Neural crest cell (in vitro differentiated cells): ENCODE measurements at places on chromosomes 16 and 17. TPM values are rescaled to one million over a fixed set of nuclear protein-coding genes. Genes with fewer than 3 reads are reported as not detected.

DNA sequence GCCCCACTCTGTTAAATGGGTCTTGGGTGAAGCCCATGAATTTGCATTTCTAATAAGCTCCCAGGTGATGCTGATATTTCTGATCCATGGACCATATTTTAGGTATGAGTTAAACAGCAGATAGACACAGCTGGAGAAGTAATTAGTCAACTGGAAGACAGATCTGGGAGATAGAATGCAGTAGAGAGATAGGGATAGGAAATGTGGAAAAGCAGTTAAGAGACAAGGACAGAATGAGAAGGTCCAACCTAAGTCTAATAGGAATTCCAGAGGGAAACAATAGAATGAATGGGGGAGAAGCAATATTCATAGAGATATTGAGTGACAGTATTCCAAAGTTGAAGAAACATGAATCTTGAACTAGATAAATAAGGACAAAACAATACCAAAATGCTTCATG lies 71.7 kb downstream of the GPRC5B start:
- DNase-seq = no peak

DNA sequence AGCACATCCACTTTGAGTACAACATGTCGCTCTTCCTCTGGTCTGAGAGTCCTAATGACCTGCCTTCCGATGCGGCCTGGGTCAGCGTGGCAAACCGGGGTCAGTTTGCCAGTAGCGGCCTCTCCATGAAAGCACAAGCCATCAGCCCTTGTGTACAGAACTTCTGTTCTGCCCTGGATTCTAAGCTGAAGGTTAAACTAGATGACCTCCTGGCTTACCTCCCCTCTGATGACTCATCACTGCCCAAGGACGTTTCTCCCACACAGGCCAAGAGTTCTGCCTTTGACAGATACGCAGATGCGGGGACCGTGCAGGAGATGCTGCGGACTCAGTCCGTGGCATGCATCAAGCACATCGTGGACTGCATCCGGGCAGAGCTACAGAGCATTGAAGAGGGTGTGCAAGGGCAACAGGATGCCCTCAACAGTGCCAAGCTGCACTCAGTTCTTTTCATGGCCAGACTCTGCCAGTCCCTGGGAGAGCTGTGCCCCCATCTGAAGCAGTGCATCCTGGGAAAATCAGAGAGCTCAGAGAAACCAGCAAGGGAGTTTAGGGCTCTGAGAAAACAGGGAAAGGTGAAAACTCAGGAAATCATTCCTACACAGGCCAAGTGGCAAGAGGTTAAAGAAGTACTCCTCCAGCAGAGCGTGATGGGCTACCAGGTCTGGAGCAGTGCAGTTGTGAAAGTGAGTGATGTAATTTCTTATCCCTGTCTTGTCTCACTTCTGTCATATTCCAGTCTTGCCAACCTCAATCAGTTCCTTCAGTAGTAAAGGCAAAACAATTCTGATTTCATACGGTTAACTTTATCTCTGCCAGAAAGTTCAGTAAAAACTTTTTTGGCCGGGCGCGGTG lies 8.6 kb downstream of the COG1 start:
- no peak for DNase-seq

DNA sequence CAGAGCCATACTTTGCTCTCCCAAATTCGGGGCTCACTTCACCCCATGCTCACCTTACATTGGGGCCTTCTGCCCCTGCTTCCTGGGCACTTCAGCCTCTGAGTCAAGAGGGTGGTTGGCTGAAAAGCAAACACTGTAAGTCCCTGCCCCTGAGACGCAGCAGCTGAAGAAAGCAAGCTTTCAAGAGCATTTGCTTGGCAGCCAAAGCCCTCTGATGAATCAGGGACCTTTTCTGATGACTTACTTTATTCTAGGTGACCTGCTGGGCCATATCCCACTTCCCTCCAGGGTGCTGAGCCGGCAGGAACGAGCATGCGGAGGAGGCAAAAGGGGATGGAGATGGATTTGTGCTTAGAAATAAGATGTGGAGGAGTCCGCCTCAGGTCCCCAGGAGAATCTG lies 147.0 kb upstream of the TNRC6C start:
- no peak for DNase-seq

- DNase-seq = no peak
Measured at GRCh38 chr16:78866521-78866920, 734.0 kb downstream of the MAF start.

- no peak for DNase-seq
Measured at GRCh38 chr16:86931410-86931941, 353.1 kb downstream of the FOXL1 start.

- DNase-seq = no peak
Measured at GRCh38 chr17:40338941-40339649, 25.4 kb downstream of the GJD3 start.

GRCh38 chr16:52074133-52074532 lies 472.8 kb downstream of the TOX3 start:
- DNase-seq = no peak

GRCh38 chr17:71208111-71208704 lies 912.6 kb upstream of the SOX9 start:
- no peak for DNase-seq

GRCh38 chr16:6009151-6009550 lies 911.6 kb upstream of the EEF2KMT start:
- DNase-seq = no peak

DNA sequence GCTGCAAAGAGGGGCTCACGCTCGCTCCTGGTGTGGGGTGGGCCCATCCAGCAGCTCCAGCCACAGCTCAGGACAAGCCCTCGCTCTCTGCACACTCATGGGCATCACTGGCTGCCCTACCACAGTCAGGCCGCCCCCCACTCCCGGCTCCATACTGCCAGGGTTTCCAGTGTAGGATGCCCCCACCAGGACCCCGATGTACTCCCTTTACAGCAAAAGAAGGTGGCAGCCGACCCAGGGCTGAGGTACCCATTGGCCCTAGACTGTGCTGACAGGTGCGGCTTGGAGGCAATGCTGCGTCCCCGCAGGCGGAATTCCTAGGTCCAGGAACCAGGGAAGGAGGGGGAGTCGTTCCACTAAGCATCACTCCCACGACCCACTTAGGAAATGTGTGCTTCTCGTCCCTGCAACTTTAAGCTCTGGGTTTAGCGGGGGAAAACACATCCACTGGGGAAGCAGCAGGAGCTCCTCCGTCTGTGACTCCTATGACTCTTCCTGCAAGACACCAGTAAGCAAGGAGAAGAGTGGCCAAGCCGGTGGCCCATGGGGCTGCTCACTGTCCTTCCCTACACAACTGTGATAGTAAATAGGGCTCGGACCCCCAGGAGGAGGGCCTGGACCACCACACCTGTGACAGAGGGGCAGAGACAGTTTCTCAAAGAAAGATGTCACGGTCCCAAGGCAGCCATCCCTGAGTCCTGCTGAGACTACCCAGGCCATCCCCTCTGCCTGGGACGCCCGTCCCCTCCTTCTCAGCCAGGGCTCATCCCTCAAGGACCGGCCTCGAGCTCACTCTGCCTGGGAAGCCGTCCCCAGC lies 13.1 kb downstream of the CORO7 start:
- no peak for DNase-seq

DNA sequence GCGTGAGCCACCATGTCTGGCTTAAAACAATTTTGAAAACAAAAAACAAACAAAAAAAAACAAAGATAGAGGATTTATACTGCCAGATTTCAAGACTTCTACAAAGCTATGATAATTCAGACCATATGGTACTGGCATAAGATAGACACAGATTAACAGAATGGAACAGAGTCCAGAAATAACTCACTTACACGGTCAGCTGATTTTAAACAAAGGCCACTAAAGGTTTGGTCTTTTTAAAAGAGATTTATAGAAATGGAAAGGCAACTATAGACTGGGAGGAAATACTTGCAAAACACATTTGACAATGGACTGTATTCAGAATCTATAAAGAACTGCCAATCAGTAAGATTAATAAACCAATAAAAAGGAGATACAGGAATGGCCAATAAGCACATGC lies 48.6 kb upstream of the MNT start:
- DNase-seq = no peak

GRCh38 chr16:30567160-30567990 lies 4.1 kb downstream of the ZNF688 start:
- no peak for DNase-seq

GRCh38 chr17:50134206-50135110 lies 4.5 kb upstream of the SAMD14 start:
- no peak for DNase-seq

GRCh38 chr17:4340914-4341615 lies 25.4 kb downstream of the UBE2G1 start:
- no peak for DNase-seq

GRCh38 chr16:73000020-73000906 lies 47.7 kb downstream of the ZFHX3 start:
- peak; percentile 50 for DNase-seq

- no peak for DNase-seq
Measured at GRCh38 chr17:68981288-68981687, 26.1 kb upstream of the ABCA8 start.

GRCh38 chr16:25411396-25412081 lies 153.9 kb upstream of the ZKSCAN2 start:
- DNase-seq = no peak

- DNase-seq = no peak
Measured at GRCh38 chr16:77043076-77043475, 147.9 kb upstream of the MON1B start.

DNA sequence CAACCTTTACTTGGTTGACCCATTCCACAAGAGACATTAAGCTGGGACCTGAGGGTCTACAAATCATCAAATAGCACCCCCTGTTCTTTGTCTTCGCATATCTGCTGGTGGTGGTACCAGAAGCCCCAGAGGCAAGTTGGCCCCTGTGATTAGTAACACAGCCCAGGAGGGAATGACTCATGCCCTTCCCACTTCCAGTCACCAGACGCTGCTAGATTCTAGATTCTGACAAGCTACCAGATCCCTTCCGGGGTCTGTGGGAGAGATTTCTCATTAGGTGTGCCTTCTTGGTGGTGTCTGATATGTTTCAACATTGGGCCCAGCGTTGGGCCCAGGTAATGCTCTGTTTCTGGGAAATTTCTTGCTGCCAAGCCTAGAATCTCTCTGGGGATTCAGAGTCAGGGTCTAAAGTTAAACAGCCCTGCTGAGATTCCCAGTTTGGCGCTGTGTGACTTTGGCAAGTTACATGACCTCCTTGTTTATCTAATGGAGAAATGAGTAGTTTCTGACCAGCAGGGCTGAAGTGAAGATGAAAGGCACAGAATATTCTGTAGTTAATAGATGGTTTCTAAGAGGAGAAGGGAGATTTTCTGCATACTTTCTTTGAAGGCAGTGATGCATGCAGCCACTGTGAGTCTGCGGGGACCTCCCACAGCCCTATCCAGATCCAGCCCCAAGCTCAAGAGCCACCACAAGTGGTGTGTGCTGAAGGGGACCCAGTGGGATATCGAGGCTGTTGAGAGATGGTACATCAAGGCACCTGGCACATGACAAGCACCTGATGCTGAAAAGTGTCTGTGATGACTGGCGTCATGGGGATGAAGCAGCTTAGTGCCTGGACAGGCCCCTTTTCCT lies 3.9 kb downstream of the TRPV2 start:
- no peak for DNase-seq

GRCh38 chr16:20866145-20866772 lies 33.9 kb downstream of the DCUN1D3 start:
- no peak for DNase-seq

GRCh38 chr16:2775131-2775716 lies 1.9 kb downstream of the ELOB start:
- DNase-seq = no peak

- DNase-seq = no peak
Measured at GRCh38 chr16:85180827-85181738, 68.8 kb upstream of the CIBAR2 start.

- peak; percentile 22 for DNase-seq
Measured at GRCh38 chr17:1087381-1088241, 90.7 kb downstream of the TIMM22 start.

DNA sequence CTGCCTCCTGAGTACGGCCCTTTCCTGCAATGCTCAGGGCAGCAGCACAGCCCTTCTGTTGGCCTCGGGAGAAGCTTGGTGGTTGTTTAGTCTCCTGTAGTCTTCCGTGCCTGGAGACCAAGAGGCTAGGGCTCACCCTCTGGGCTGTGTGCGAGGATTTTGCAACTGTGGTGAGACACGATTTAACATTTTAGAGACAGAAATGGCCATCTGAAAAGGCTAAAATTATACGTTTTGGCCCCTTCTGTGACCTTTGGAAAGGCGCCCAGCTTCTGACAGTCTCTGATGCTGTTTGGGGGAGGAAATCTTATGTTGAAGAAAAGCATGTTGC lies 33.1 kb downstream of the FOXL1 start:
- DNase-seq = no peak

DNA sequence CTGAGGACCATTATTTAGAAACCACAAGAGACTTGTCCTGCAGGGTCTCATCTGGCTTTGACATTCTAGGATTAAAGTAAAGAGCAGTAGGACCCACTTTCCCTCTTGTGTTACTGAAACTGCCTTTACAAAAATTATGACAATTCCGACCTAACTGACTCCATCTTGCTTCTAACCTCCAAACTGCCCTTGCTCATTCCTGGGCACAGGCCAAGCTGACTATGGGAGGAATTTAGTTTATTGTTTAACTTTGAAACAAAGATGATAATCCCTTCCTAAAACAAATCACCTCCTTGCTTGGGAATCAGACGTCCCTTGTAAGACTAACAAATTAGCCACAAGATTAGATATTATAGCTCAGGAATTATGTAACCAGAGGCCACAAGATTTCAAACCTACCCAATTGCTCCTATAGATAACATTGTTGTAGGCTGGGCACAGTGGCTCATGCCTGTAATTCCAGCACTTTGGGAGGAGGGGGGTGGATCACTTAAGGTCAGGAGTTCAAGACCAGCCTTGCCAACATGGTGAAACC lies 87.0 kb upstream of the FBXO47 start:
- DNase-seq = no peak

DNA sequence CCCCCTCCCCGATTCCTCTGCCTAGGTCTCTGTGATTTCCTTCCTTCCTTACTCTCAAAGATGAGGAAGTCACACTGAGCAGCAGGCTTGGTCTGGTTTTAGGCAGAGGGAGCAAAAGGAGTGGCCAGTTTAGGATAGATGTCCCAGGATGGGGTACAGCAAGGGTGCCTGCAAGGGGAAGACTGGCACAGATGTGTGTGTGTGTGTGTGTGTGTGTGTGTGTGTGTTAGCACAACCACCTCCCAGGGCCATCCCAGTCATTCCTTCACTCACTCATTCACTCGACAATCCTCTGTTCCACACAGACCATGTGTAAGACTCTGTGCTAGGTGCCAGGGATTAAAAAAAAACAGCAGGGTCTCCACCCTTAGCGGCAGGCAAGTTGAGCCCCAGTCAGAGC lies 35.9 kb downstream of the TMEM132E start:
- DNase-seq = no peak

Gene FGF11
- total RNA-seq = 6.0 and 6.5 TPM in 2 replicates

Gene MYCBPAP
- total RNA-seq = 1.2 and 1.7 TPM in 2 replicates

Gene TCAP
- total RNA-seq = 1.9 and 2.8 TPM in 2 replicates

Gene CD300E
- not detected in 2 replicates for total RNA-seq

Gene GPR179
- 0.07 and 0.20 TPM in 2 replicates for total RNA-seq

Gene NUFIP2
- 61.7 and 72.1 TPM in 2 replicates for total RNA-seq

Gene TOM1L1
- total RNA-seq = 27.7 and 27.8 TPM in 2 replicates

Gene ICAM2
- total RNA-seq = not detected in 2 replicates

Gene SPNS3
- not detected in 2 replicates for total RNA-seq

Gene PYDC1
- not detected in 2 replicates for total RNA-seq

Gene NPIPB5
- total RNA-seq = 142 and 159 TPM in 2 replicates

Gene DNAI2
- total RNA-seq = not detected in 2 replicates

Gene MYLK3
- total RNA-seq = 0.33 and 1.0 TPM in 2 replicates

Gene C1QL1
- 7.1 and 7.7 TPM in 2 replicates for total RNA-seq

Gene GALR2
- not detected in 2 replicates for total RNA-seq
